ENCODE measurements at places on chromosomes 3 and 15. TPM values are rescaled to one million over a fixed set of nuclear protein-coding genes. Genes with fewer than 3 reads are reported as not detected.

Gene ZBTB11
- total RNA-seq, result 16.9 TPM

Gene SPATA12
- 0.04 TPM for total RNA-seq

Gene MYRIP
- 1.3 TPM for total RNA-seq

Gene TGM5
- 0.13 TPM for total RNA-seq

Gene RARB
- total RNA-seq, result 23.2 TPM

Gene CCDC9B
- 5.3 TPM for total RNA-seq

Gene SYNPR
- 0.04 TPM for total RNA-seq

DNA sequence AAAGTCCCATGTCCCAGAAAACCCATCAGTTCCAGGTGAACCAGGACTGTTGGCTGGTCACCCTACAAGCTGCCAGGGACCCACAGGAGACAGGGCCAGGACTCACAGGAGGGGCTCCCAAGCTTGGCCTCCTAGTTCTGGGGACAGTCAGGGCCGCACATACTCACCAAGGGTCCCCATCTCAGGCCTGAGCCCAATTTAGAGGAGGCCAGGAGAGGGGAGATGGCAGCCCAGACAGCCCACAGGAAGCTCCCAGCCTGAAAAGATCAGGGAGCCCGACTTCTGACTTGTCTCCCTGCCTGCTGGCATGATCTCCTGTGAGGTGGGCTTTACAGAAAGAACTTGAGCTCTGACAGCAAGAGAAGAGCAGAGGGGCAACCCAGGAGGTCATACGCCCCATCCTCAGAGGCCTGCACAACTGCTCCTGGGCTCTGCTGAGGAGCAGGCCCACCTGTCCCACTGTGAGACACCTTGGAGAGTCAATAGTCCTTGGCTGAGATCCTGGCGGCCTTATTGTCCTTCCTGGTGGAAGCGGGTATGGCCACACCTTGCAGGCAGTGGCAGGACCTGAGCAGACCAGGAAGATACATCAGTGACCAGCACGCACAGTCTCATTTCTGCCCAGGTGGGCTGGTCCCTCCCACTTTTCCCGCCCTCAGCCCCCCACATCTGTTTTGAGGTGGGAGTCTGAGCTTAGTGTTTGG lies 2.5 kb upstream of the ISLR start:
- no peak for DNase-seq

- DNase-seq, result no peak
Measured at GRCh38 chr3:54045061-54045815, 77.1 kb upstream of the CACNA2D3 start.

DNA sequence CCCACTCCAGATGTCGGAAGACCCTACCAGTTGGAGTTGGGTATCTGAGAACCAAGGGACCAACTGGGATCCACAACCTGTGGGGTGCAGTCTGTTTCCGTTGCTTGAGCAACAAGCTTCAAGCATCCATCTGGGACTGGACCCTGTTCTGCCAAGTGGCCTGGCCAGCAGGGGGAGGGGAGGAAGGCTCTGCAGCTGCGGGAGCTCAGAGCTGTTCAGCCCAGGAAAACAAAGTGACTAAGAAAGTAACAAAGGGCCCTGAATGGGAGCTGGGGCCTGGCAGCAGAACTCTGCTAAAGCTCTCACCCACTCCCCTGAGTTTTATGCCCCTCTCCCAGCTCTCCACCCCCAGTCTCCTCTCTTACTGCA lies 2.7 kb downstream of the TYRO3 start:
- peak; percentile 91 for DNase-seq

GRCh38 chr15:45136378-45136764 lies 6.6 kb downstream of the DUOX1 start:
- DNase-seq, result no peak

DNA sequence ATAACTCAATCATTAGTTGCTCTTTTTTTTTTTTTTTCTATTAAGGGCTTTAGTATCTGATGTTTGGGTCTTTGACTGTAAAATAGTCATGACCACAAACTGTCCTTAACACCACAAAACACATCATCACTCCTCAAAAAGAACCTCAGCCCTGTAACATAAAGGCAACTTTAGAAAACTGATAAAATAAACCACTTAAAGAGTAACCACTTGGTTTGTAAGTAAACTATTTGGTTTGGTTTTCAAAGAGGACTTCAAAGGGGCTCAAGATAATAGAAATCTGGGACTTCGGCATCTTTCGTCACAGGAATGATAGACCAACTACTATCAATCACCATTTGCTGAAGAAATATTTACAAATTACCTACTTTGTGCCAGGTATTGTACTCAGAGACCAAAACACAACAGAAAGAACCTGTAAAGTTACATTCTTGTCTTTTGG lies 167.8 kb downstream of the FOXP1 start:
- DNase-seq, result no peak

- no peak for DNase-seq
Measured at GRCh38 chr3:196974661-196975060, 6.0 kb upstream of the PIGZ start.
